WTC11 (cell line): ENCODE measurements at places on chromosomes 6 and 20. TPM values are rescaled to one million over a fixed set of nuclear protein-coding genes. Genes with fewer than 3 reads are reported as not detected.
A peak's percentile ranks its signal among the peaks of the same experiment; 100 is the strongest.

The PTCRA gene
- not detected in 3 replicates for total RNA-seq

The TXLNB gene
- total RNA-seq = 0.07 to 0.16 TPM (median 0.15 TPM) in 3 replicates

The SRMS gene
- 0.21 to 0.46 TPM (median 0.26 TPM) in 3 replicates for total RNA-seq

The MOG gene
- 0.55 to 1.2 TPM (median 0.57 TPM) in 3 replicates for total RNA-seq

The SIRPD gene
- total RNA-seq = not detected in 3 replicates

The GOPC gene
- 18.6 to 19.4 TPM (median 18.7 TPM) in 3 replicates for total RNA-seq

GRCh38 chr6:87124074-87124473 lies 29.2 kb upstream of the CGA start:
- no peaks in the 10 kb centered on the region for H3K4me1 ChIP-seq
- H3K36me3 ChIP-seq = peaks cover 6% of the 10 kb centered on the region; the same call in 1 of the 2 replicates
- H3K27ac ChIP-seq = no peak overlapping the region
- H3K4me3 ChIP-seq = no peak overlapping the region
- peaks cover 13% of the 10 kb centered on the region for H3K27me3 ChIP-seq

- H3K4me3 ChIP-seq = no peak overlapping the region
- H3K36me3 ChIP-seq = no peaks in the 10 kb centered on the region
- no peak for DNase-seq
- H3K4me1 ChIP-seq = no peaks in the 10 kb centered on the region
- no peak overlapping the region for H3K27ac ChIP-seq
These were observed 439.8 kb downstream of the BMP2 start for GRCh38 chr20:7207186-7207798.

DNA sequence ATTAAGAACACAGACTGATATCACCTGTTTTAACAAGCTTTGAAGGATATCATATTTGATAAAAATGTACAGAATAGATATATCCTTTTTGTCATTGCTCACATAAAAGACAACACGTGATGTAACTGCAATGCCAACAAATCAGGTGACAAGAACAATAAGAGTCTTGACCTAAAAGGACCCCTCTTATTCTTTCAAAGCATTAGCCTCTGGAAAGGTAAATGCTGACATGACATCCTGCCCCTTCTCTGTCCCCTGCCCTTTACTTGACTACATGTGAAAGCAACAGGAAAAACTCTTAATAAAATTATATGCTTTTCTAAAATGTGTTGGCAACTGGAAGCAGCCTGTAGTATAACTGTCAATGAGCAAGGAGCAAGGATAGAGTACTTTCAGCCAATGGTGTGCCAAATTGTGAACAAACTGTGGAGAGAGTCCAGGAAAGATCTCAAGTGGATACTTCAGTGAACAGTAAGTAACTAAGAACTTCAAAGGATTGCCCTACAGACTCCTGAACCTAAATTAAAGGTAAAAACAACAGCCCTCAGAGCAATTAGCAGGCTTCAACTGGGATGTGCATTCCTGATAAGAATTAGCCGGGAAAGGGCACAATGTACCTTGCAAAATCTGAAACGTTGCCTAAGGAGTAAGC lies 16.3 kb downstream of the PTPRK start:
- no peaks in the 10 kb centered on the region for H3K27me3 ChIP-seq
- H3K36me3 ChIP-seq = no peaks in the 10 kb centered on the region
- no peak for DNase-seq
- H3K4me1 ChIP-seq = peaks cover 46% of the 10 kb centered on the region
- no peak overlapping the region for H3K4me3 ChIP-seq

DNA sequence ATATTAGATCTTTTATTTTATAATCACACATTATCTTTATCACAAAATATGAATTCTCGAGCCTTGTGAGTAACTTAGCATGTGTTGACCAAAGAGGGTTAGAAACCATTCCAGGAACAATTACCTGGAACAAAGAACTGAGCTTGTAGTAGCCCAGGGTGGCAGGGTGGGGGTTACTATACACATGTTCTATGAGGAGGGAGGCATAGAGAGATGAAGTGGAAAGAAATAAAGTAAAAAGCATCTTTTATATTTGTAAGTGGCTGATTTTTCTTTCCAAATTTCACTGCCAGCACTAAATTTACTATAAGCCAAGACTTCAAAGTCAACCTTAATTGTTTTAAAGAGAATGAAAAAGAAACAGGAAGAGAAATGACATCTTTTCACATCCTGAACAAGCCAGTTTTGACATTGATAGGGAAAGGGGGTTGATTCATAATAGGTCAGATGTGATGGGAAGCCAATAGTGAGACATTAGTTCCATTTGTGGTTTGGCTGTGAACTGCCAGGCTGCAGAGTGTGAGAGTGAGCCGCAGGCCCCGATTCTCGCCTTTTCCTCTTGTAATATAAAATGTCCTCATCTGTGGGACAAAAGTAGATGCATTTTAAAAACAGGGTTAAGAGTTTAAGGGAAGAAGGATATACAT lies 52.7 kb upstream of the MYB start:
- no peak overlapping the region for H3K4me3 ChIP-seq
- H3K27ac ChIP-seq = no peak overlapping the region
- no peaks in the 10 kb centered on the region for H3K27me3 ChIP-seq
- no peak for DNase-seq
- no peaks in the 10 kb centered on the region for H3K36me3 ChIP-seq

DNA sequence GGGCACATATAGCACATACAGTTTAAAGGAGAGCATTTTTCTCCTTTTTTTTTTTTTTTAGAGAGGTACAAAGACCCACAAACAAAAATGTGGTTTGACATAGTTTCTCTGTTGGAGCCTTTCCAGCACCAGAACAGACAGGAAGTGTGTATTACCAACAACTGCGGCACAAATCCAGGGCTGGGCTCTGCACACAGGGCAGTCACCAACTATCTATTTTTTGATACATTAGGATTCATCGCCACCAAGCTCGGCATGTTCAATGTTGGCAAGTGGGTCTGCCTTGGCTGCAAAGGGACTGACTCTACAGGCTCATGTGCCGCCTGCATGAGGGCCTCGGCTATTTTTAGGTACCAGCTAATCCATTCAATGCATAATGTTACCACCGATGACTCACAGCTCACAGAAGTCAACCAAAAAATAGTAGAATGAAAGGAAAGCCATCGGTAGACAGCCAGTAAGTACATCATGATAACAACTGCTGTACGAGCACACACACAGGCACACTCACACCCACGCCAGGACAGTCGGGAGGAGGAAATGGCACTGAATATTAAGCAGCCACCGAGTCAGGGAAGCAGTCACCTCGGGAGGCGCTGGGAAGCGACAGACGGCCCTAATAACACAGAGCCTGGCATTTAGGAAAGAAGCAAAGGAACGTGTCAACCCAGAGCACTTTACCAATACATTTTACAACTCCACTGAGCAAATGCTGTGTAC lies 81.6 kb downstream of the GMPR start:
- H3K27ac ChIP-seq = no peak overlapping the region
- no peak for DNase-seq
- no peak overlapping the region for H3K4me3 ChIP-seq

GRCh38 chr20:63099456-63100173 lies 92.9 kb upstream of the BHLHE23 start:
- 0 out of 2 replicates have a peak overlapping the region, but pooled peaks have one; percentile 31 for H3K4me3 ChIP-seq
- H3K27ac ChIP-seq = no peak overlapping the region
- no peaks in the 10 kb centered on the region for H3K36me3 ChIP-seq
- peak; percentile 10 for DNase-seq
- H3K27me3 ChIP-seq = peaks cover 14% of the 10 kb centered on the region
- H3K4me1 ChIP-seq = peaks cover 5% of the 10 kb centered on the region; the same call in 1 of the 2 replicates

- DNase-seq = no peak
- H3K27me3 ChIP-seq = peaks cover 9% of the 10 kb centered on the region
- peaks cover 14% of the 10 kb centered on the region for H3K36me3 ChIP-seq
These were observed 28.1 kb upstream of the OLIG3 start for GRCh38 chr6:137522198-137522798.

GRCh38 chr6:54415517-54415916 lies 107.3 kb downstream of the TINAG start:
- H3K36me3 ChIP-seq = peaks cover 5% of the 10 kb centered on the region; the same call in 1 of the 2 replicates
- DNase-seq = no peak
- no peak overlapping the region for H3K27ac ChIP-seq
- H3K27me3 ChIP-seq = no peaks in the 10 kb centered on the region
- no peaks in the 10 kb centered on the region for H3K4me1 ChIP-seq

- peak within 1 kb of the TSS; percentile 93 for H3K27ac ChIP-seq
- peak; percentile 96 for DNase-seq
- H3K4me1 ChIP-seq = peaks cover 8% of the 10 kb centered on the region
- peaks cover 12% of the 10 kb centered on the region; the same call in 1 of the 2 replicates for H3K36me3 ChIP-seq
- H3K4me3 ChIP-seq = peak within 1 kb of the TSS; percentile 90
These were observed at the start of gene UBR2 for GRCh38 chr6:42563697-42564505. Gene UBR2 (plus strand): TSS chr6:42564029. CDS start chr6:42564320, 291 bp downstream.

GRCh38 chr20:47348539-47349142 lies 7.9 kb downstream of the ZMYND8 start:
- peaks cover 9% of the 10 kb centered on the region for H3K4me1 ChIP-seq
- DNase-seq = no peak
- no peak overlapping the region for H3K4me3 ChIP-seq
- H3K36me3 ChIP-seq = peaks cover 27% of the 10 kb centered on the region
- no peaks in the 10 kb centered on the region for H3K27me3 ChIP-seq

GRCh38 chr20:63754008-63754407 lies 14.4 kb downstream of the SLC2A4RG start:
- no peak for DNase-seq
- no peaks in the 10 kb centered on the region for H3K36me3 ChIP-seq
- peaks cover 10% of the 10 kb centered on the region for H3K4me1 ChIP-seq

DNA sequence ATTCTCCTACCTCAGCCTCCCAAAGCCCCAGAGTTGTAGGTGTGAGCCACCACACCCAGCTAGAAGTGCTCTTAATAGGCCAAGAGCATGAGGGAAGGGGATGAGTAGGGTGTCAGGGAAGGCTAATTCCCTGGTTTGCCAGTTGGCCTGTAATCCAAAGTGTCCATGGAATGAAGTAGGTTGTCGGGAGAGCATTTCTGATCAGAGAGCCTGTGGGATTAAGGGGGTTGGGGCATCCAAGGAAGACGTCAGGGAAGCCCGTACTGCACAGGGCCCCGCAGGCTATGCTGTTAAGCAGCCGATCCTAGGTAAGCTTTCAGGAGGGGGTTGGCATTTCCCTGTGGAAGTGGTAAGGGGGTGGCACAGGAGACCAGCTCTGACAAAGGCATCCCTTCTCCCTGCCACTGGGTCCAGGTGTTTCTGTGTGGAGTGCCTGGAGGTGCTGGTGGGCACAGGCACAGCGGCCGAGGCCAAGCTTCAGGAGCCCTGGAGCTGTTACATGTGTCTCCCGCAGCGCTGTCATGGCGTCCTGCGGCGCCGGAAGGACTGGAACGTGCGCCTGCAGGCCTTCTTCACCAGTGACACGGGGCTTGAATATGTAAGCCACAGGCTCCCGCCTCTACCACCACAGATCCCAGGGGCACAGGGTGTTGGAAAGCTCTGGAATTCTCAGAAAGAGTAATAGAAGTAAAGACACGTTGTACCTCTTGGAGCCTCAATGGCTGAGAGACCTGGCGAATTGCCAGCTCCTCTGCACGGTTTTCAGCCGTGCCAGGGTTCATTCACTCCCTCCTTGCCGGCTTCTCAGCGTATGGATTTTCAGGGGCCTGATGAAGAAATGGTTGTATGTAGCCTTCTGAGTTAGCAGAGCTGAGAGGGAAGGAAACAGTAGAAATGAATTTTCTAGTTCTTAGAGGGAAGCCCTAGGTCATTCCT lies 21.4 kb upstream of the MAPRE1 start:
- no peak for DNase-seq
- H3K4me1 ChIP-seq = peaks cover 33% of the 10 kb centered on the region
- no peak overlapping the region for H3K4me3 ChIP-seq
- H3K27me3 ChIP-seq = no peaks in the 10 kb centered on the region
- peaks cover 98% of the 10 kb centered on the region for H3K36me3 ChIP-seq
- peak overlapping the region; percentile 91 for H3K27ac ChIP-seq

DNA sequence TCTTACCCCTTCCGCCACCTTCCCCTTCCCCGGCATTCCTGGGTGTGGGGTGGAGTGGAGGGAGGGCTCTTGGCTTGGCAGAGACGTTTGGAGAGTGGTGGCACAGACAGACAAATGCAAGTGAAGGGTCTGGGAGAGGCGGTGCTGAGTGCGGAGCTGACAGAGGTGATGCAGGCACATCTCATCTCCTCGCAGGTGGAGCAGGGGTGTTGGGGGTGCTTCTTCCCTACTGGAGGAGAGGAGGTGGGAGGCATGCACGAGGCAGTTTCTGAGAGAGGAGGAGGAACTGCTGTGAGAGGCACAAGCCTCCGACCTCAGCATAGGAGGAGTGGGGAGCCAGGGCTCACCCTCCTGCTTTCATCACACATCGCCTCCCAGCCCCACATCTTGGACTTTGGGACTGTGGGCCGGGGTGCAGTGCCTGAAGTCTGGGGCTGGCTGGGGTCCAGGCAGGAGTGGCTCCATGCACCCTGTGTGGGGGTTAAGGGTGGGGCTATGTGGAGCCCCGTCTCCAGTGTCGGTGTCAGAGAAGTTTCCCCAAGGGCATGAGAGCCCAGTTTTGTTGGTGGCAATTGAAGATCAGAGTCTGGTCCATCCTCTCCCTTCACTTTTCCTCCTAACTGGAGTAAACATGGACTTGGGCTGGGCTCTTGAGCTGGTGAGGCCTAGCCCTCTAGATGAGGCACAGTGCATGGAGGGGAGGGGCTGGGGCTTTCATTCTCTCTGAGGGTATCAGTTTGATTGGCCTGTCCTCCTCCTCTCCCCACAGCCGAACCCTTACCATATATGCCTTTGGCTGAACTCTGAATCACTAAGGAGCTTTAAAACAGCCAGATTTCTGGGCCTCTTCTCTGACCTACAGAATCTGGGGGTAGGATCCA lies 20.2 kb upstream of the SLC22A7 start:
- H3K27ac ChIP-seq = no peak overlapping the region
- H3K4me3 ChIP-seq = no peak overlapping the region
- no peaks in the 10 kb centered on the region for H3K36me3 ChIP-seq
- H3K27me3 ChIP-seq = peaks cover 53% of the 10 kb centered on the region

GRCh38 chr6:69343851-69344250 lies 453.0 kb downstream of the LMBRD1 start:
- H3K4me1 ChIP-seq = no peaks in the 10 kb centered on the region
- no peak overlapping the region for H3K27ac ChIP-seq
- DNase-seq = no peak
- no peaks in the 10 kb centered on the region for H3K36me3 ChIP-seq

DNA sequence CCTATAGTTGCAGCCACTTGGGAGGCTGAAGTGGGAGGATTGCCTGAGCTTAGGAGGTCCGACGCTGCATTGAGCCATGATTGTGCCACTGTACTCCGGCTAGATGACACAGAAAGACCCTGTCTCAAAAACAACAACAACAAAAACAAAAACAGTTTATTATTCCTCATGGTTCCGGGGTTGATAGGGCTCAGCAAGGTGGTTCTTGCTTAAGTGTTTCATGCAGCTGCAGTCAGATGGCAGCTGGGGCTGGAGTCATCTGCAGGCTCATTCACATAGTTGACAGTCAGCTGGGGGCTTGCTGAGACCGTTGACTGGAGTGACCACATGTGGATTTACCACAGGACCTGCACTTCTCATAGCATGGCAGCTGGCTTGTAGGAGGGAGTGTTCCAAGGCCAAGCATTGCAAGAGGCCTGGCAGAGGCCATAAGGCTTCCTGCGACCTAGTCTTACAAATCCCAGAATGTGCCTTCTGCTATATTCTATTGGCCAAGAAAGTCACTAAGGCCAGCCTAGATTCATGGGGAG lies 28.9 kb upstream of the NNAT start:
- no peaks in the 10 kb centered on the region; the same call in 1 of the 2 replicates for H3K27me3 ChIP-seq
- H3K4me1 ChIP-seq = peaks cover 9% of the 10 kb centered on the region
- no peak for DNase-seq
- H3K36me3 ChIP-seq = 0 out of 2 replicates have a peak, but pooled peaks cover 3% of the 10 kb centered on the region
- no peak overlapping the region for H3K4me3 ChIP-seq
- no peak overlapping the region for H3K27ac ChIP-seq

- no peaks in the 10 kb centered on the region for H3K27me3 ChIP-seq
- peaks cover 12% of the 10 kb centered on the region for H3K36me3 ChIP-seq
- DNase-seq = no peak
- no peak overlapping the region for H3K4me3 ChIP-seq
- peaks cover 8% of the 10 kb centered on the region for H3K4me1 ChIP-seq
These were observed 21.1 kb upstream of the THEMIS start for GRCh38 chr6:127921982-127922381.
